ENCODE measurements at places on chromosomes 3 and 15.

GRCh38 chr15:54424171-54424570 lies 445.9 kb downstream of the UNC13C start:
- DNase-seq: no peak

DNA sequence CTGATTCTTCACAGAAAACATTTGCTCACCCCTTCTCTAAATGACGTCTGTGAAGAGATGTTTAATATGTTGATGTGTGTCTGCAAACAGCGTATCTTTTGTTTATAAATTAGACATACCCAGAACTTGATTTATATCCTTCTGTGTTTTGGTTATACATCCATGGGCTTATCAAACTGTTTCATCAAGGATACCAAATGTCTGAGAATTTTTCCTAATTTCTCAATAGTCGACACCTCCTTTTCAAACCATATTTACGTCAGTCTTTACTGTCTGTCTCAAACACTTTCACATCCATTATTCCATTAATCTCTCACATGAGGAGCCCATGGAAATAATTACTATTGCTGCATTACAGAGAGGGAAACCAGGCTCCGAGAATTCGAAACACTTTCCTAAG lies 85.4 kb downstream of the FGF12 start:
- DNase-seq: no peak

GRCh38 chr3:141575879-141576743 lies 89.3 kb downstream of the RASA2 start:
- DNase-seq: peak; percentile 24

DNA sequence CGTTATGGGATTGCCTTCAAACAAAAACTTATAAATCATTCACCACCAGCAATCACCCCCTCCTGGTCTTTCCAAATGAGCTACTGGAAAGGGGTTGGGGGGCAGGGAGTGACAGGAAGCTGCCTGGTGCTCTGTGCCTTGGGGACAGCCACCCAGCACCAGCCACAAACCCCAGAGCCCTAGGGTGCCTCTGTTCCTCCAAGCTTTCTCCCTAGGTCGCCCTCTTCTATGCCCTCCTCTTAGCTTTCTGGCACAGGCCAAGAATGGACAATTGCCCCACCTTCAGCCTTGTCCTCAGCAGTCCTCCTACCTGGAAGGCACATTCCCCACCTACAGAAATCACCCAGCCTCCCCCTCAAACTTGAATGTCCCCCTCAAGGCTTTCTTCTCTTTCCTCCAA lies 3.3 kb downstream of the OXTR start:
- DNase-seq: no peak

DNA sequence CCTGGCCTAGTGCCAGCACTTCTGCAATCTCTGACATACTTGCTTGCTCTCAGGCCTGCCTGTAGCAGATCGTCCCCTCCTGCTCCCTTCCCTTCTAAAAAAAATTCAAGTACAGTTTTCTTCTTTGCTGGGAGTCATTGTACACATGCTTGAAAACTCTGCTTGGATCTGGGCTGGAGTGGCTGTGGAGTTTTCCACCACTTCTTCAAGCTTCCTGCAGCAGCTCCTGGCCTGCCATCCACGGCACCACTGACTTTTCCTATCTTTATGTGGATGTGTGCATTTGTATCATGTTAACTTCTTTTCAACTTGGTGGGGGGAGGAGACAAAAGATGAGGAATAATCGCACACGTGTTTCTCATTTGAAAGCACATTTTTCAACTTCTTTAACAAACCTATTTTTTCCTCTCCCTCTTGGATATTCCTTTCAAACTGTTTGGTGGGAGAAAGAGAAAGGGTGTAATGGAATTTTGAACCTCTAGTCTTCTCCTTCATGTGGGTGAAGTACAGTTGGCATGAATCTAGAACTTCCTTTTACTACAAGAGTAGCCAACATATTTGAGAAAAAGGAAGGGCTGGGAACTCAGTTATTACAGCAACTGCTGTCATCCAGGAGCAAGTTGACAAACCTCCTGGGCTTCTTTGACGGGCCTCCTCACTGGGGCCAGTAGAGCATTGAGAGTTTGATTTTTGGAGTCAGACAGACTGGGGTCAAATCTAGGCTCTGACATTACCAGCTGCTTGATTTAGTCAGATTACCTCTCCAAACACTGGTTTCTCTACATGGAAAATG lies 61.2 kb upstream of the LRTM1 start:
- DNase-seq: peak; percentile 70

DNA sequence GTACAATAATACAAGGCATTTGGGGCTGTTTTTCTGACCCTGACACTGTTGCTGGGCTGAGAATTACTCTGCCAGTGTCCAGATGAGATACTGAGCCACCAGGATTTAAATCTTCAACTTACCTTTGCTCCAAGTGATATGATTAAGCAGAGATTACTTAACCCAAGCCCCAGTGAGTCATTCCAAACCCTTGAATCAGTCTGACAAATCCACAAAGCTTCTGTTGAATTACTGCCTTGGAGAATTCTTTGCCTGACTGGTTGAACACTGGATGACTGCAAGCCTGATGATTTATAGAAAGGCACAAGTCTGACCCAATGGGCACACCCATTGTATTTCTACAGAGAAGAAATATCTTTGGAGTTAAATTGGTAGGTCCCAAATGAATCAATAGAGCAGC lies 88.2 kb upstream of the TSC22D2 start:
- peak; percentile 81 for DNase-seq

GRCh38 chr15:99416191-99417188 lies 149.3 kb upstream of the MEF2A start:
- no peak for DNase-seq

GRCh38 chr3:185976100-185976499 lies 38.3 kb upstream of the TRA2B start:
- DNase-seq: no peak

GRCh38 chr3:116339441-116340028 lies 105.8 kb downstream of the LSAMP start:
- peak; percentile 58 for DNase-seq

DNA sequence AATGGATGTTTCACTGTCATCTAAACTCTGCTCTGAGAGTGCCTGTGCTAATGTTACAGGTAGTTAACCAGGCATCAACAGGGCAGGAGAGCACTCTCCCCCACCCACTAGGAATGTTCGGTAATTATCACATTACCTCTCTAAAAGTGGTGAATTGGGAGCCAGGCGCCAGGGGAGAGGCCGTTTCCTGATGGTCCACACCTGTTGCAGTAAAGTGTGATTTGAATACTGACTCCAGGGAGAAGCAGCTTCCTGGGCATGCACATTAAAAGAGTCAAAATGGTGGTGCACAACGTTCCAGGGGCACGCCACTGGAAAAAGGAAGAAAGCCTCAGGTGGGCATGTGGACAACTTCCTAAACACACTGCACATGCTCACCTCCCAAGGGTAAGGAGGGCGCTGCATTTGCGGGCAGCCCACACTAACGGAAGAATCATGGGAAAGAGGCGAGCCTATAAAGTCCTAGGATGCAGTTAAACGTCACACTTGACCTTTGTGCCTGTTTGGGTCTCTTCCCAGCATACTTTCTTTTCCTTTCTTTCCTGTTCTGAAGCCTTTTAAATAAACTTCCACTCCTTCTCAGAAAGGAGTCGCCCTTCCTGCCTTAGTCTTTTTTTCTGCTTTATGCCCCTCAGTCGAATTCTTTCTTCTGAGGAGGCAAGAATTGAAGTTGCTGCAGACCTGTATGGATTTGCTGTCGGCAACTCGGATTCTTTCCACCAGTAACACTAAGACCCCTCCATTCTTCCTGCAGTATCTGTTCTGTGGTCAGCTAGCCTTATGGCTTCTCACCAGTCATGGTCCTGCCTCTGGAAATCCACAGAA lies 28.9 kb upstream of the GPD1L start:
- DNase-seq: no peak

GRCh38 chr3:163490119-163490518 lies 1588.2 kb downstream of the SI start:
- DNase-seq: peak; percentile 24

GRCh38 chr3:9861201-9861600 lies 17.4 kb upstream of the RPUSD3 start:
- DNase-seq: no peak

DNA sequence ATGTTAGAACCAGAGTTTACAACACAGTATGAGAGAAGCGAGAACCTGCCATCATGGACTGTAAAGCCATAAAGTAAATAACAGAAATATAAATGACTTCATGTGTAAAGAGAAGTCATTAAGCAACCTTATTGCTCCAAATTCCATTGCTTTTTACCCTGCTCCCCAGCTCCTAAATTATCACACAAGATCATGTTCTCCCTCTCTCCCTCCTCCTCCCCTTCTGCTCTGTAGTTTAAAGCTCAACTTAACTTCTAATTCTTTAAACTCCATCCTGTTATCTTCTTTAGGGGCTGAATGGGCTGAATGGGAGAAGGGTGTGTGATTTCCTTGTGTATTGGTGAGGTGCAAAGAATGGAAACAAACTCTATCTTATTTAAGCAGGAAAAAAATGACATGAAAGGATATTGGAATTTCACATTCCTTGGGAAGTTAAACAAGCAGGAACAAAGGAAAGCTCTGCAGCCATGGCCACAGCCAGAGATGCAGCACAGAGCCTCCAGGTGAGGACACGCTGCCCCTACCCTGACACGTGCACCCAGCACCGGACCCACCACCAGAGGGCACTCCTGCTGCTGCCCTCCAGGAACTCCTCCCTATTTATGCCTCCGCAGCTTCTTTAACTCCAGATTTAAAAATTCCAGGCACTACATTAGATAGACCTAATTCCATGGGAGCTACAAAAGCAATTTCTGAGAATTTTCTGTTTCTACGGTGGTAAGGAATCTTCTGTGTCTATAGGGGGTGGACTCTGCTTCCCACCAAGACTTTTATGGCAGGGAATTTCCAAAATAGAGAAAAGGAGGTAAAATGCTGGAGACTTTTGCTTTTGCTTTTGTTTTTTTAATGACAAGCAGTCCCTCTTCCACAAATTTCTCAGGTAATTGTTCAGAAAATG lies 76.9 kb upstream of the ABI3BP start:
- peak; percentile 24 for DNase-seq

GRCh38 chr3:123156276-123156995 lies 45.3 kb upstream of the SEC22A start:
- DNase-seq: peak; percentile 4

DNA sequence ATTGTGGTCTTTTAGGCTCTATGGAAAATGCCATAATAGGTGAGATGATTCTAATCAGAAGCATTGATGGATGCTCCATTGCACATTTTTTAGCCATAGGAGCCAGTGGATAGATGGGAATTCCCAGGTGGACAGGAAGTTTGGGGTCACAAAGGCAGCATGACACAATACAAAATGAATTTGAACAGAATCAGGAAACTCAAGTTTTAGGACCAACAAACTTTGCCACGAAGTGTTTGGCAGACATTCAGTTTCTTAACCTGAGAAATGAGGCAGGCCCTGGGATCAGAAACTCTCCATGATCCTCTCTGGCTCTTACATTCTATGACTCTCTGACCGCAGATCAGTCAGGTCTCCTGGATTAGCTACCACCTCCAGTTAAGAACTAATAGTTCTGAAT lies 275.4 kb downstream of the TIGIT start:
- no peak for DNase-seq

DNA sequence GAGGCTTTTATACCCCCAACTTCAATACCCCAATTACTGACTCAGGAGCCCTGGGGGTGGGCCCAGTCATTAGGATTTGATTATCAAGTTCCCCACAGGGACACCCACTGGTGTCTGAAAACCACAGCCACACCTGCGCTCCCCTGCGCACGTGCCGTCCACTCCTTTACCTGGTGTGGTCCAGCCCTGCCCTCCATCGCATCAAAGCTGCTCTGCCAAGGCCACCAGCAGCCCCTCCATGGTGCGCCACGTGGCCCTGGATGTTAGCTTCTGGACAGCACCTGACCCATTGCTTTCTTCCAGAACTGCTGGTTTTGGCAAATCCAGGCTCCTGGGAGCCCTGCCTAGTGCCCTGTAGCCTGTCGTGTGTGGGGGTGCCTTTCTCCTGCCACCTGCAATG lies 136.3 kb downstream of the NSMCE3 start:
- DNase-seq: no peak

All from AG20443 (cell line).